Activated T-cell treated with anti-CD3 and anti-CD28 coated beads, Interleukin-2, amount 50 U/mL, for 72 hours (primary cell): ENCODE measurements at places on chromosomes 12 and 14.

DNA sequence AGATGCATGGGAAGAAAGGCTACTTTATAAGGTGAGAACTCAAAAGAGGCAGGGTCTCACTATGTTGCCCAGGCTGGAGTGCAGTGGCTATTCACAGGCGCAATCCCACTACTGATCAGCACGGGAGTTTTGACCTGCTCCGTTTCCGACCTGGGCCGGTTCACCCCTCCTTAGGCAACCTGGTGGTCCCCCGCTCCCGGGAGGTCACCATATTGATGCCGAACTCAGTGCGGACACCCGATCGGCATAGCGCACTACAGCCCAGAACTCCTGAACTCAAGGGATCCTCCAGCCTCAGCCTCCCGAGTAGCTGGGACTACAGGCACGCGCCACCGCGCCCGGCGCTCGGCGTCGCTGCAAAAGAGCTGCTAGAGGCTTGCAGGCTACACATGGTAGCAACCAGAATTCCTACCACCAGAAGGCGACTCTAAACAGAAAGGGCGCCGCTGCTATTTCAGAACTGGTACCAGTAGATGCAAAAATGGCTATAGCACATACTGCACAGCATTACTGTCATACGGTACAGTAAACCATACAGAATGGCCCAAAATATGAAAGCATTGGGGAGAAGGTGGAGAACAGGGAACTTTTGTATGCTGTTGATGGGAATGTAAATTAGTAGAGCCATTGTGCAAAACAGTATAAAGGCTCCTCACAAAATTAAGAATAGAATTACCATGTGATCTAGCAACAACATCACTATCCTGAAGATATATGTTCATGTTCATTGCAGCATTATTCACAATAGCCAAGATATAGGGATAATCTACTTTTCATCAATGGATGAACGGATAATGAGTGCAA lies 1.2 kb upstream of the NEMF start:
- DNase-seq = peak; percentile 74

GRCh38 chr14:60346706-60347105 lies 97.7 kb downstream of the PPM1A start:
- DNase-seq = no peak

- DNase-seq = no peak
Observed at GRCh38 chr12:89769483-89769818, 60.8 kb upstream of the ATP2B1 start.

GRCh38 chr12:100544165-100544564 lies 29.3 kb upstream of the GAS2L3 start:
- no peak for DNase-seq

DNA sequence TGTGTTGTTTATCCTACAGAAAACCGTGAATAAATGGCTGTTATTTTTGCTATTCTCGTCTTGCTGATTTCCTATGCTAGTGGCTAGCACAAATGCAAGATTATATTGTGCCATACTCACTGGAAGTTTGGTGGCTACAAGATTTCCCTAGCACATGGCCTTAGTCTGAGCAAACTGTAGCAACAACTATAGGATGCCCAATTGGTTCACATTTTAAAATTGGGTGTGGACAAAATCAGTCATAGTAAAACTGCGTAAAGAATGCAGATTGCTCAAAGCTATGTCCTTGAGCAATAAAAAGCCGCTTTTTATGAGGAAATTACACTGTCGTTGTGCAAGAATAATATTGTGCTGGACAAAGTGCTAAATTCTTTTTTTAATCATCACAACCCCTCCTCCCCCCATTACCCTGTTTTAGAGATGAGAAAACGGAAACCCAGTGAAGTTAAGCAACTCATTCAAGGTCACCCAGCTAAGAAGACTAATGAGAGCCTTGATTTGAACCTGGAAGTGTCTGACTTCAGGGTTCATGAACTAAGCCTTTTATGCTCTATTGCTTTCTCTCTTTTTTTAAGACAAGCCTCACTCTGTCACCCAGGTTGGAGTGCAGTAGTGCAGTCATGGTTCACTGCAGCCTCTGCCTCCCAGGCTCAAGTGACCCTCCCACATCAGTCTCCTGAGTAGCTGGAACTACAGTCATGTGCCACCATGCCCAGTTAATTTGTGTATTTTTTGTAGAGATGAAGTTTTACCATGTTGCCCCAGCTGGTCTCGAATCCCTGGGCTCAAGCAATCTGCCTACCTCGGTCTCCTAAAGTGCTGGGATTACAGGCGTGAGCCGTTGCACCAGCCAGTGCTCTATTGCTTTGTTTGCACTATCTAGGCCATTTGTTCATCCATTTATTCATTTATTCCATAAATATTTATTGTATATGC lies 73.6 kb downstream of the SRGAP1 start:
- DNase-seq = no peak
